Lower lobe of right lung (tissue), 2 donors: ENCODE measurements at places on chromosomes 1 and 21. TPM values are rescaled to one million over a fixed set of nuclear protein-coding genes. Genes with fewer than 3 reads are reported as not detected.

Gene POGZ
- total RNA-seq = 98.1 TPM

Gene AADACL4
- not detected for total RNA-seq

Gene EVI5
- total RNA-seq = 48.5 TPM

Gene OR2G6
- not detected for total RNA-seq

Gene SPRR2E
- total RNA-seq = not detected

Gene TPR
- total RNA-seq = 79.2 TPM

Gene OR14K1
- total RNA-seq = not detected

Gene INSRR
- total RNA-seq = not detected

GRCh38 chr1:151947140-151947539 is 37.8 kb upstream of the THEM4 start:
- no peak for DNase-seq

DNA sequence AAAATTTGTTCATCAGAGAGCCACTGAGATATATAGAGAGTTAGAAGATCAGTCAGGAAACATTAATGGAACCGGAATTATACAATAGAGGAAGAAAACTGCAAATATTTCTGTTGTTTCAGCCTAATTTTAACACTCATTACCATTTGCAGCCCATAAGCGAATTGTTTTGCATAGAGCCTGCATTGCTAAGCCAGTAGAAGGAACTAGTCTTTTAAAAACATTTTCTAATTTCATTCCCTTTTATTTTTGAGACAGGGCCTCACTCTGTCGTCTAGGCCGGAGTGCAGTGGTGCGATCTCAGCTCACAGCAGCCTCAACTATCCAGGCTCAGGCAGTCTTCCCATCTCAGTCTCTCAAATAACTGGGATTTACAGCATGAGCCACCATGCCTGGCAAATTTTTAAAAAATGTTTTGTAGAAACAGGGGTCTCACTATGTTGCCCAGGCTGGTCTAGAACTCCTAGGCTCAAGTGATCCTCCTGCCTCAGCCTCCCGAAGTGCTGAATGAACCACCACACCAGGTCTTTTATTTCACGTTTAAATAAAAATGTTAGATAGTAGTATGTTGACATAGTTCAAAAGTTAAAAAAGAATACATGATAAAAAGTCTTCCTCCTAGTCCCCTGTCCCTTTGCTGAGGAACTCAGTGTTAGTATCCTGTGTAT is 25.3 kb downstream of the MPZL1 start:
- no peak for DNase-seq

GRCh38 chr21:14321042-14321441 is 61.9 kb downstream of the HSPA13 start:
- DNase-seq = no peak

DNA sequence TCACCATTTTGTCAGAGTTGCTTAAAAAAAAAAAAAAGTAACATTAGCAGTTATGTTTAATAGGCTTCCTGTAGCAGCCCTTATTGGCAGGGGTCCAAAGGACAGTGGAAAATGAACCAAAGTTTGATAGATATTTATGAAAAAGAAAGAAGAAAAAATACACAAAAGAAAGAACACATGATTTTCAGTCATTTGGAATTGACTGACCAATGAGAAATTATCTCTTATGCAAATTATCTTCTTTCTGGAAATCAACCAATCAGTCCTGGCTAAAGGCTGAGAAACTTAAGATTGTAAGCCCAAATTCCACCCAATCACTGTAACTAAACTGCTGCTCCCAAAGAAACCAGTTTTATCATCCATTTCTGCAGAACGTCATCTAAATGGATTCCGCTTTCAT is 282.4 kb downstream of the TM2D1 start:
- no peak for DNase-seq

- no peak for DNase-seq
Measured at GRCh38 chr1:115091572-115091971, 2.3 kb upstream of the TSPAN2 start.

- DNase-seq = no peak
Measured at GRCh38 chr1:244639561-244639960, 13.4 kb upstream of the DESI2 start.

DNA sequence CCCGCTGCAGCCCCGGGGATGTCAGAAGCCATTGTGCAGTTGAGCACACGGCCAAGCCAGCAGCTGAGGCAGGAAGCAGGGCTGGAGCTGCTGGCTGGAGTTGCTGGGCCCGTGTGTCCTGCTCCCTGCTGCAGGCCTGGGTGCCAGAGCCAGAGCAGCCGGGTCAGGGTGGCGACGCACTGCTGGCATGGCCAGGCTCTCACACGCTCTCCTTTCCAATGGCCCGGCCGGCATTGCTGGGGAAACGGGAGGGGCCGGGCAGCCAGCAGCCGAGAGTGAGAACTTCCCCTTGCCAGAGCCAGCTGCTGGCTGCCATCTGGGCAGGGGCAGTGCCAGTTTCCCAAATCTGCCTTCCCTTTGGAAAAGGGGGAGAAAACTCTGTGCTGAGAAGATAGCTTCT is 82.4 kb upstream of the PROX1 start:
- no peak for DNase-seq

- DNase-seq = no peak
Measured at GRCh38 chr1:106814418-106814817, 242.1 kb upstream of the PRMT6 start.

DNA sequence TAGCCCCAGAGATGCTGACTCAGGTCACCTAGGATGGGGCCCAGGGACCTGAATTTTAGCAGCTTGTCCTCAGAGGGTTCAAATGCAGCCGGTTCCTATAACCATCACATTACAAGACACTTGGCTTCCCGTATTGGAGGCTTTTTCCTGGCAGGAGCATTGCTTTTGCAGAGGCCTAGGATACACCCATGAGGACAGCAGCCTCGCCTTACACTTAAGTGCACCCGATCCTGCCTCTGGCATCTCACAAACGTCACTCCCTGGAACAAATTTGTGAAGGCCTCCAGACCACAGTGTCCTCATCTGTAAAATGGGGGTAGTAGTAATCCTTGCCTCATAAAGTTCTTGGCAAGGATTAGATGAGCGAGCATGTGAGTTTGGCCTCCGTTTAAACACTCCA is 130.0 kb downstream of the KAZN start:
- DNase-seq = no peak

GRCh38 chr1:30686236-30686935 is 37.0 kb downstream of the MATN1 start:
- DNase-seq = no peak

- peak; percentile 75 for DNase-seq
Measured at GRCh38 chr1:34162852-34163766, 1.9 kb downstream of the CSMD2 start.

GRCh38 chr1:184838504-184838951 is 83.9 kb upstream of the EDEM3 start:
- no peak for DNase-seq

- no peak for DNase-seq
Measured at GRCh38 chr1:30507401-30508174, 215.8 kb downstream of the MATN1 start.

DNA sequence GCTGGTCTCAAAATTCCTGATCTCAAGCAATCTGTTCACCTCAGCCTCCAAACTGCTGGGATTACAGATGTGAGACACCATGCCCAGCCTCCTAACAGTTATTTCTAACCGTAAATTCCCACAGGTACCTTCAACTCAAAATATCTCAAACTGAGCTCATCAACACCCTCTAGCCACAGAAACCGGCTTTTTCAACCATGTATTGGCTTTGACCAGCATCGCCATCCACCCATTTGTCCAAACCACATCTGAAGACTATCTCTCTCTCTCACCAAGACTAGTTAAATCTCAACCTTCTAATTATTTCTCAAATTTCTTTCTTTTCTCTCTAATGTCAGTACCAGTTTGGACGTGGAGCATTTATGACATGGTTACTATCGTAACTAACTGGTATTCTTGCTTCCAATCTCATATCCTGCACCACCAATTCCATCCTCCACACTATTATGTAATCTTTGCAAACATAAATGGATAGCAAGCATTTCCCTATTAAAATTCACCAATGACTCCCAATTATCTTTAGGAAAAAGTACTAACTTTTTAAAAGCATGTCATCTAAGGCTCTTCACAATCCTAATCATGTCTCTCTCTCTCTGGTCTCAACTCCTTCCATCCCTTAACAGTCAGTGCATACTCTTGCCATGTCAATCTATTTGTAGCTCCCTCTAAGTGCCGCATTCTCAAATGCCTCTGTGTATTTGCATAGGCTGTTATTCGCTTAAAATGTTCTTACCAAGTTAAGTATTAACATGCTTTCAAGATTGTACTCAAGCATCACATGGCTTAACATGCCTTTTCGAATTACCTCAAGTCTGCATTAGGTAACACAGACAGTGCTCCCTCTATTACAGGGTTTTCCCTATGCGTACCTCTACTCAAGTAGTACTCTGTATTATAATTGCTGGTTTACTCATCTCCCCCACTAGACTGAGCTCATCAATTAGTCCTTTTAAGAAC is 18.1 kb downstream of the RSBN1 start:
- no peak for DNase-seq

DNA sequence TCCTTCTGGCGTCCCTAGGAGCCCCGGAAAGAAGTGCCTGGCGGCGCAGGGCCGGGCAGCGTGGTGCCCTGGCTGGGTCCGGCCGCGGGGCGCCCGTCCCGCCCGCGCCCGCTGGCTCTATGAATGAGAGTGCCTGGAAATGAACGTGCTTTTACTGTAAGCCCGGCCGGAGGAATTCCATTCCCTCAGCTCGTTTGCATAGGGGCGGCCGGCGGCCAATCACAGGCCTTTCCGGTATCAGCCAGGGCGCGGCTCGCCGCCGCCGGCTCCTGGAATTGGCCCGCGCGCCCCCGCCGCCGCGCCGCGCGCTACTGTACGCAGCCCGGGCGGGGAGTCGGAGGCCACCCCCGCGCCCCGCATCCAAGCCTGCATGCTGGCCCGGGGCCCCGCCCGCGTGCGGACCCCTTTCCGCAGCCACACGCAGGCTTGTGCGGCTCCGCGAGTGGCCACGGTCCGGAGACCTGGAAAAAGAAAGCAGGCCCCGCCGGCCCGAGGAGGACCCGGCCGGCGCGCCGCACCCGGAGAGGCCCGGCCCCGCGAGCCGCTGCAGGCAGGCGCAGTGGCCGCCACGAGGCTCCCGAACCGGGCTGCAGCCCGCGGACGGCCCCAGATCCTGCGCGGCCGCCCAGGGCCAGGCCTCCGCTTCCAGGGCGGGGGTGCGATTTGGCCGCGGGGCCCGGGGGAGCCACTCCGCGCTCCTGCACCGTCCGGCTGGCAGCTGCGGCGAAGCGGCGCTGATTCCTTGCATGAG is 160.4 kb downstream of the RUNX1 start:
- DNase-seq = peak; percentile 97

DNA sequence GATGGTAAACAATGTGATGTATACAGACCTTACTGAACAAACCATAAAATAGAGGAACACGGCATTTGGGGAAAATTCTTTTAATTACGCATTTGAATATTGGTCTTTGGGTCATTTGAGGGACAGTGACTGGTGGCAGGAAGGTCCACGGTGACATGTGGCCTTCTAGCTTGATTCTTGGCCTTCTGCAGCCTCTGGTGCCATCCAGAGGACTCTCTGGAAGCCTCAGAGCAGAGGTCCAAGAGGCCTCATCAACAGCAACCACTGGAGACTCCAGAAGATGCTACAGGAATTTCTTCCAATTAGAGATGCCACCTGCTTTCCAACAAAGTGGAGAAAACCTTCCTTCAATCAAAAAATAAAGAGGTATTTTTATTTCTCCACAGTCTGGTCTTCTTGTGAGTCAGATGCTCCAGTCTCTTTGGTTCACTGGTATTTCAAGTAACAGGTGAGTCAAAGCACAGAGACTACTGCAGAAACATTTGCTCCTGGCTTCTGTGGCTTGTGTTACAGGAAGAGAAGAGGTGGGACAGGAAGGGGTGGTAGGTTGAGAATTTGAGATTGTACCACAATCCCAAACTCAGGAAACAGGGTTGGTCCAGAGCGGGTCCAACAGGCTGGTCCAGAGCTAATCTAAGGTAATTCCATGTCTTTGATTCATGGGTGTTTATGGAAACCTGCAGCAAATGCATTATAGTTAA is 2.7 kb upstream of the F5 start:
- DNase-seq = no peak

- DNase-seq = no peak
Measured at GRCh38 chr21:39055167-39055767, 128.0 kb downstream of the PSMG1 start.

- no peak for DNase-seq
Measured at GRCh38 chr1:30275926-30276764, 447.2 kb downstream of the MATN1 start.

- DNase-seq = peak; percentile 10
Measured at GRCh38 chr1:33322870-33323585, 2.1 kb upstream of the A3GALT2 start.

GRCh38 chr1:202989879-202990278 is 17.3 kb upstream of the TMEM183A start:
- DNase-seq = no peak
